ENCODE measurements at places on chromosomes 1 and 21.

GRCh38 chr1:173409613-173410012 lies 67.5 kb upstream of the PRDX6 start:
- no peak for DNase-seq

GRCh38 chr1:230682274-230682673 lies 31.6 kb downstream of the AGT start:
- peak; percentile 84 for DNase-seq

DNA sequence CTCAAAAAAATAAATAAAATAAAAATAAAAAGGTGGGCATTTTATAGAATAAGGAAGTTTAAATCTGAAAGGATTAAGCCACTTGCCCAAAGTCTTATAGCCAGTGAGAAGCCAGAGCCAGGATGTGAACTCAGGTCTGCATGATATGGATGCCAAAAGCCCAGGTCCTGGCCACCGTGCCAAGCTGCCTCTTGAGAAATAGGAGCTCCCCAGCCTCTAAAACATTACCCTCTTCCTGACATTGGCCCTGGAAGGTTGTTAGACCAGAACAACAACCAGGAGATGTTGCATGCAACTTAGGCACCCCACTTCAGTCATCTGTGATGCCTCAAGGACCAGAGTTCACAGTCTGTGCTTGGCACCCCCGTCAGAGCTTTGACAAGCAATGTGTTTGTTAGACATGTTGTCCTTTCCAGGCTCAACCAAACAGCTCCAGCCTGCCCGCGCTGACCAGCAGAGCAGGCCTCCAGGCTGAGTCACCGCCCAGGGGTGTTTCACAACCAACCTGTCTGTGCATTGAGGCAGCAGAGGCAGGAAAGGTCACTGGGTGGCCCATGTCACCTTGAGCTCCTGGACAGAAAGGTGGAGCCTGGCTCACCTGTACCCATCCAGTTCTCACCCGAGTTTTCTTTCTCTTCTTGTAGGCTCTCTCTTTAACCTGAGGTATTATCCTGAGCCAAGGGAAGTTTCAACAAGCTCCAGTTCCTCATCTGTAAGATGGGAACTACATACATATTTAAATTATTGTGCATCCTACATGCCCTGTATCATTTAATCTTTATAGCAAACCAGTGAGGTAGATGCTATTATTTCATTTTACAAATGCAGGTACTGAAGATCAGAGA lies 14.9 kb upstream of the MED18 start:
- DNase-seq: no peak

DNA sequence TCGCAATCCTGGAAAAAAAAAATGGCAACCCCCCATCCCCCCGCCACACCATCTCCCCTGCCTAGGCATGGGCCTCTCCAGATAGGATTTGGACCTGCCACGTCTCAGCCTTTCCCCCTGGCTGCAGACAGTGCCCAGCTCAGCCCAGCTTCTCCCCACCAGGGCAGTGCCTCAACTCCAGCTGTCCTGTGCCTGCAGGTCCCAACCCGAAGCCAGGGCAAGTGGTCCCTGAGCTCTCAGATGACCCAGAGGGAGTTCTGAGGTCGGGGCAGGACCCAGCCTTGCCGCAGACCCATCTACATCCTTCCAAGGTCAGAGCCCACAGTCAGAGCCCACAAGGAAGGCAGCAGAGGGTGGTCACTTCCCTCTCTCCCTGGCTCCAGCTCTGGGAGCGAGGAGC lies 86.7 kb upstream of the POU3F1 start:
- no peak for DNase-seq

- no peak for DNase-seq
Observed at GRCh38 chr1:77925518-77925917, 37.1 kb downstream of the NEXN start.

DNA sequence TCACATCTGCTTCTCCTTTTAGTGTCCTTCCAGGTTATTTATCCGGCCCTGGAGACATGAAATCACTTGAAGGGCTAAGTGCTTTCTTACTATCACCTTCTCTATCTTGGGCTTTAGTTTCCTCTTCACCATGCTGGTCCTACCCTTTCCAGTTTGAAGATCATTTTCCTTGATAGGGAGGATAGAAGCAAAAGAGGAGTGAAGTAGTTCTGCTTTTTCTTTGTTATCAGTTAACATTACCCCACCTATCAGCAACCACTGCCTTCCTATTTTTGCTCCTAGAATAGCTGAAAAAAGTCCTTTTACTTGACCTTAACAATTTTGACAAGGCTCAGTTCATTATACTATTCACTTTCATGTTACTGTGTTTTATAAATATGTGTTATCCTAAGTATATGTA lies 19.4 kb downstream of the RGL1 start:
- DNase-seq: no peak

DNA sequence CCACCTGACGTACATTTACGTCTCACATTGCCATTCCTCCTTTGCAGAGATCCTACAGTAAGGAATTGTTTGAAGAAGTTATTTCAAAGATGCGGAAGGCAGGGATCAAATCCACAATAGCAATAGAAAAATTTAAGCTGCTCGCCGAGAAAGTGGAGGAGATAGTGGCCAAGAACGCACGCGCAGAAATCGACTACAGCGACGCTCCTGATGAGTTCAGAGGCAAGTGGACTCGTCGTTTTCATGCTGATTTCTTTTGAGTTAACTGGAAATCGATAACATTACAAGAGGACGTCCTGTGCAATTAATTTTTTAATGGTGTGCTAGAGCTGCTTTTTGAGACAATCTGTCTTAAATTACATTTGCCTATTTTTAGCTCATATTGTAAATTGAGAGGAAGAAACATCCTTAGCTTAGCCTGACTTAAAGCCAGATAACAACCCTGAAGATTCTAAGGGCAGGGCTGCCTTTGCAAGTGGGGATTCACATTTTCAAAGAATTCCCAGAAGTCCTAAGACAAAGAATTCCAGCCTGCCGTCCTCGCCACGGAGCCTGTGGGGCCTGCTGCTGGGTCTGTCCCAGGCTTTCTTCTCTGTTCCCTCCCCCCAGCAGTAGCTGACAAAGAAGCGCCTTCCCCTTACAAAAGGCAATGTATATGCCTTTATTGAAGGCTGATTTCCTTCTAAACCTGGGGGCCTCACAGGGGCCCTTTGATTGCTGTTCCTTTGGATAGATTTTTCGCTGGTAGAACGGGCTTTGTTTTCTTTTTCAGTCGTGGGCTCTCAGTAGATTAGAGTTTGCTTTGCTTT lies 31.6 kb upstream of the KIF1B start:
- no peak for DNase-seq

DNA sequence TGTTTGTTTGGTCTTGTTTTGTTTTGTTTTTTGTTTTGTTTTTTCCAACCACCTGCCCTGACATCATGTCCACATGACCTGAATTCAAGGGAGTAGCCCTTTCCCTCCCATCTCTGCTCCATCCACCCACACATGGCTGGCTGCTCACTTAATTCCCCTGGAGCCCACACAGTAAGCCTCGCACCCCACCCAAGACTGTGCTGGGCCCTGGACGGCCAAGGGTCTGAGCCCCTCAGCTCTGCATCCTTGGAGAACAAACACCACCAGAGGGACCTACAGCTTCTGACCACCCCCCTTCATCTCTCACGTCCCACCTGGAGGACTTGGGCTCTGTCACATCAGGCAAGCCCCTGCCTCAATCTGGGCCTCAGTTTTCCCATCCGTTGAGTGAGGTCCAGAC lies 39.1 kb downstream of the MATN1 start:
- no peak for DNase-seq

GRCh38 chr1:226979115-226979516 lies 39.0 kb downstream of the COQ8A start:
- DNase-seq: no peak

- DNase-seq: no peak
Observed at GRCh38 chr1:102798718-102799117, 309.6 kb downstream of the COL11A1 start.

GRCh38 chr21:30567617-30568016 lies 6.5 kb upstream of the KRTAP19-7 start:
- DNase-seq: no peak

- no peak for DNase-seq
Observed at GRCh38 chr1:116453906-116454305, 80.9 kb downstream of the ATP1A1 start.

- DNase-seq: no peak
Observed at GRCh38 chr21:14722841-14723483, 176.8 kb upstream of the SAMSN1 start.

GRCh38 chr21:37370152-37371040 lies 3.8 kb downstream of the DYRK1A start:
- no peak for DNase-seq

DNA sequence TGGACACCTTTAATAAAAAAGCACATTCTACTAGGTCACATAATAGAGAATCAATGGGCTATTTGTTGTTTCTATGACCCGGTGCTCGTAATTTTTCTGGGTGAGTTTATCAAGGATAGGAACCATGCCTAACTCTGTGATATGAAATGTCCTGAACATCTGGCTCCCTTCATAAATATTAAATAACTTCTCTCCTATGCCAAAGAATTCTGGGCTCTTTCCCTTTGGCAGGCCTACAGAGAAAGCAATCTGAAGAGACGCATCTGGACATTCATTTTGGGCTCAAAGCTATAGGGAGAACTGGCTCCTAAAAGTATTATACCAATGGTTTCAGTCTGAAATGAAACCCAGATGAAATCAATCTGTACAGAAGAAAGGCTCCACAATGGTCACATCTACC lies 38.8 kb upstream of the ANGPTL7 start:
- no peak for DNase-seq

- DNase-seq: no peak
Observed at GRCh38 chr1:21129407-21129806, 47.3 kb downstream of the EIF4G3 start.

DNA sequence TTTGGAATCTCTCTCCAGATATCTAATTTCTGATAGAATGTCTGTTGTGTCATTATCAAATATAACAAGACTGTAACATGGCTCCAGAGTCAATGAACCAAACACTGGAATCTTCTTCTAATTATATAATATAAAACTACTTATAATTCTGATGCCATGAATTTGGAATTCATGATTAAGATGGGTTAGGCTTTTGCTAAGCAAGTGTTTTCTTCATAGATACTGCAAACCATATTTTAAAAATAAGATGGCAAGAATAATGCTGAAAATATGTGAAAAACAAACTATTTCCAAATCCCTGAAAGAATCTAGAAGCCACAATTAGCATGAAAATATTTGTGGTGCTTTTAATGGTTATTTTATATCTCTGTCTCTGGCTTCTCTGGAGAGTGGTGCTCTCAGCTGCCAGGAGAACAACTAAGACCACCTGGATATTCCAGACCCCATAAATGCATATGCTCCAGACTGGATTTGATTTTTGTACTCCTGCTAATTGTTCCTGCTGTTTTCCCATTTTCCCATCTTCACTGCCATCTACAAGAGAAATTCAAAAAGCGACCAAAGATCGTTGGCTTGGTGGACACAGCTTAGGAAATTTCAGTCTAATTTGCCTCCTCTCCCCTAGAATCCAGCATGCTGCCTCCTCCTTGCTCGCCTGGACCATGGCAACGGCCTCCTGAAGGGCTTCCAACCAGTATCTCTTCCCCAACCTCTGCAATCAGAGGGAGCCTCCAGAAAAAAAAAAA lies 418.9 kb downstream of the SETD4 start:
- no peak for DNase-seq

GRCh38 chr21:24395320-24395923 lies 1211.9 kb downstream of the MRPL39 start:
- no peak for DNase-seq

GRCh38 chr1:69911301-69911801 lies 294.0 kb downstream of the LRRC40 start:
- no peak for DNase-seq

- DNase-seq: no peak
Observed at GRCh38 chr1:212955098-212955497, 4.8 kb downstream of the VASH2 start.

GRCh38 chr21:22351076-22351475 lies 1352.9 kb downstream of the NCAM2 start:
- DNase-seq: no peak

GRCh38 chr1:55535724-55536544 lies 320.8 kb upstream of the USP24 start:
- DNase-seq: no peak

DNA sequence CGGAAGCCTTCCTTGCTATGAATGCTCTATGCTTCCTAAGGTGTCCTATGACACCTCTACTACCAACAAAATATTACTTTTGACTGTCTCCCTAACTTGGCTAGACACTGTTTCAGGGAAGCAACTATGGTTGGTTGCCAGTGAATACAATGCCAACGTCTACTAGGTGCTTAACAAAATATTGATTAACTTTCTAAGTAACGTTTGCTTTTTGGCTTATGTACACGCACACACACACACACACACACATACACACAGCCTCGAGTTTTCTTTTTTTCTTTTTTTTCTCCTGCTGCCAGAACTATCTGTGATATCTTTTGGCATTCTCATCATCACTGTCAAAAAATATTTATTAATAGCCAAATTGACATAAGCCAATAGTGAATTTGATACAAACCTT lies 864.0 kb downstream of the PLA2G4A start:
- no peak for DNase-seq

DNA sequence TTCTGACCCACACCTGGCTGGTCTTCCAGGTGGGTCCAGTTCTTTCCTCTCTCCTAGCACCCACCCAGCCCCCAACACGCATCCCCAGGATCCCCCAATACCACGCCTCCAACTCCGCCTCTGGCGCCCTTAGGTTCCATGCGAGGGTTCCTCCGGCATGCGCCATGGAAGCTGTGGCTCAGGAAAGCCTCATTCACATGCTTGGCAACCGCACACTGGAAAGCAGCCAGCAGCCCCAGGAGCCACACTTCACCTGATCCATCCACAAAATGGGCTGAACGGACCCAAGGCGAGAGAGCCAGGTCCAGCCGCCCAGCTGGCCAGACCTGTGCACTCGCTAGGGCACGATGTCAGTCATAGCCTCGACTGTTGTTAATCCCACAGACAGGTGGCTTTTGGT lies 161.2 kb downstream of the PSMG1 start:
- DNase-seq: no peak

DNA sequence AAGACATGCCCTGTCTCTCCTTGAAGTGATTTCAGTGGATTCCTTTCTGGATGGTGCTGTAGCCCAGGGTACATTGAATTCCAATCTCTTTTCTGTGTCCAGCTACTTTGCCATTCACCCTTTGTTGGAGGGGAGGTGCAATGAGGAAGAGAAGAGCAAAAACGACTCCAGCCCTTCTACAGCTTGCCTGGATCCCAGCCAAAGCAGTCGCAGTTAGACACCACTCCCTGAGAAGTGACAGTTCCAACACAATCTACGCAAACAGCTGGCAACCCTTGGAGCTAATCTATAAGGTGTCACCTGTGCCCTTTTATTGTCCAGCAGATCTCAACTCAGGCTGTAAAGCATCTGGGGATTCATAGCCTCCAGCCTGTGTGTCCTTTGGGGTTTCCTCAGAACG lies 4.6 kb downstream of the CD244 start:
- no peak for DNase-seq

GRCh38 chr1:226956942-226957713 lies 17.0 kb downstream of the COQ8A start:
- no peak for DNase-seq

Data from NCI-H1694 (cell line).